ENCODE measurements at places on chromosomes 5 and 9.
A peak's percentile ranks its signal among the peaks of the same experiment; 100 is the strongest.

- DNase-seq = peak; percentile 54
Observed at GRCh38 chr5:104189031-104189430, 626.4 kb upstream of the NUDT12 start.

DNA sequence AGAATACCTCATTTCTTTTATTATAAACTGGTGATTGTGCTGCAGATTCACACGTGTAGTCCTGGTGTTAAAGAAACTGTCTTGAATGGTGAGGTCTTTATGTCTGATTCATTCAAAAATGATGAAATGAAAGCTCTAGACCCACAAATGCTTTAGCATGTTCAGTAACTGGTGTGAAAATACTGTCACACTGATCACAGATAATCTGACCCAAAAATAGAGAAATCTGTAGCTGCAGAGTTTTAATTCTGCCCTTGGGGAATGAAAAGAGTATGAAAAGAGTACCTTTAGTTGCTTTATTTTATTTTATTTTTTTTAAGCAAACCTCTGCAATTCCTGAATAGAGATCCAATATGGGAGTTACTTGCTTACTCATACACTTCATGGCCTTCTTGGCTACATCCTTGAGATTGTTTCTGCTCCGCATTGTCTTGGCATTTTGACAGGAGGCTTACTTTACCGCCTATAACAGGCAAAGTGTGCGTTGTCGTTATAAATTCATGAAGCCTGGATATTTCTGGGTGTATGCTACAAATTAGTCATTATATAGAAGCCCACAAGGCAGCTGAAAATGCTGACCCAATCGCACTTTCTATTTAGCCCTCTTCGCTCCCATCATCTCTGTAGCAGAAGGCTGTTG lies 2.7 kb downstream of the RGMB start:
- peak; percentile 90 for DNase-seq

DNA sequence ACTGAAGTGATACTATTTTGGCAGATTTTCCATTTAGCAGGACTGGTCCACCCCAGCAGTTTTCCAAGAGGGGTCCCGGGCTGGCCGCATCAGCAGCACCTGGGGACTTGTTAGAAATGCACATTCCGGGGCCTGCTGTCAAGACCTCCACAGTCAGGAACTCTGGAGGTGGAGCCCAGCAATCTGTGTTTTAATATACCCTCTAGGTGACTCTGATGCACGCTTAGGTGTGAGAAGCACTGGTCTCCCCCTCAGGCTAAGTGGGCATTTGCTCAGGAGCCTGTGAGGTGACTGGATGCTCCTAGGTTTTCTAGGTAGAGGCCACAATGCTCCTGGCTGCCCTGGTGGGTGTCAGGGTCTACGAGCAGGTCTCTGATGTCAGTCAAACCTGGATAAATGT lies 81.7 kb downstream of the DCP2 start:
- DNase-seq = no peak

DNA sequence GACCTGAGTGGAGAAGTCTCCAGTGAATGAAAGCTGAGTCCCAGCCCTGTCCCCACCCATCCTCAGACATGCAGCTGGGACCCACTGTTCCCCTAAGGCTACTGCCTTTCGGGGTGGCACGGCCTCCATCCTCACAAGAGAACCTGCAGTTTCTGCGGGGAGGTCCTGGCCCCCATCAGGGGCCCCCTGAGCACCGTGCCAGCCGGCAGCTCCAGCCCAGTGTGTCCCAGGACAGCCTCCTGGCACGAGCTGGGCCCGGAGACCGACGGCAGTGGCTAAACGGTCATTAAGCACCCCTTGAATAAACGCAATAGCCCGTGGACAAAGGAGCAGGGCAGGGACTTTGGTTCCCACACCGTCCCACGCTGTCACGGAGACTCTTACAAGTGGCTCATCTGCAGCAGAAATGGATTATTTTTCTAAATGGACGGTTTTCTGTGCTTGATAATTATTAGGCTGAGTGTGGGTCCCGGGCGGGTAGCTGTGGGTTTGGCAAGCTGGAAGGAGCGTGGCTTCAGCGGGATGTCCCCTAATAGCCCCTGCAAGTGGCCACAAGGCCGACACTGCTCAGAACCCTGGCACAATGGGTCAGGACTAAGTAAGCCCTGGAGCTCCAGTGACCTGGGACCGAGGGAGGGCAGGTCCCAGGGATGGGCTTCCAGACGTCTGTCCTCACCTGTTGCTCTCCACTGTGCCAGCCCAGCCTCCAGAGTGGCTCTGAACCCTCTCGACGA lies 17.4 kb downstream of the FAM78A start:
- no peak for DNase-seq

- no peak for DNase-seq
Observed at GRCh38 chr5:10933121-10933520, 172.1 kb upstream of the DAP start.

GRCh38 chr5:180299526-180299925 lies 7.6 kb upstream of the MAPK9 start:
- DNase-seq = no peak

DNA sequence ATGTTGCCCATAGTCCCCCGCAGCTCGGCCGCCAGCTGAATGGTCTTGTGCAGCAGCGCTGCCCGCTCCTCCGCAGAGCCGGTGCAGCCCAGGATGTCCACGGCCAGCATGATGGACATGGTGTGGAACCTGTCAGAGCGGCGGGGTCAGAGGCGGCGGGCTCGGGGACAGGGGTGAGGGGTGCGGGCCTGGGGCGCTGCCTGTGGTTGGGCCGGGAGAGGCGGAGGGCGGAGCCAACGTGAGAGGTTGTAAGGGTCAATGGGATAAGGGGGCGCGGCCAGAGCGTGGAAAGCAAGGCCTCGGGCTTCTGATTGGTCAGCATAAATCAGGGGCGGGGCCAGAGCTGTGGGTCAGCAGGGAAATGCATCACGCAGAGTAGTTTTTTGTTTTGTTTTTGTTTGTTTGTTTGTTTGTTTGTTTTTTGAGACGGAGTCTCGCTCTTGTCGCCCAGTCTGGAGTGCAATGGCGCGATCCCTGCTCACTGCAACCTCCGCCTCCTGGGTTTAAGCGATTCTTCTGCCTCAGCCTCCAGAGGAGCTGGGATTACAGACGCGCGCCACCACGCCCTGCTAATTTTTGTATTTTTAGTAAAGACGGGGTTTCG lies 6.8 kb upstream of the TOR2A start:
- DNase-seq = peak; percentile 85

GRCh38 chr9:69028754-69029153 lies 6.8 kb upstream of the FXN start:
- DNase-seq = no peak

DNA sequence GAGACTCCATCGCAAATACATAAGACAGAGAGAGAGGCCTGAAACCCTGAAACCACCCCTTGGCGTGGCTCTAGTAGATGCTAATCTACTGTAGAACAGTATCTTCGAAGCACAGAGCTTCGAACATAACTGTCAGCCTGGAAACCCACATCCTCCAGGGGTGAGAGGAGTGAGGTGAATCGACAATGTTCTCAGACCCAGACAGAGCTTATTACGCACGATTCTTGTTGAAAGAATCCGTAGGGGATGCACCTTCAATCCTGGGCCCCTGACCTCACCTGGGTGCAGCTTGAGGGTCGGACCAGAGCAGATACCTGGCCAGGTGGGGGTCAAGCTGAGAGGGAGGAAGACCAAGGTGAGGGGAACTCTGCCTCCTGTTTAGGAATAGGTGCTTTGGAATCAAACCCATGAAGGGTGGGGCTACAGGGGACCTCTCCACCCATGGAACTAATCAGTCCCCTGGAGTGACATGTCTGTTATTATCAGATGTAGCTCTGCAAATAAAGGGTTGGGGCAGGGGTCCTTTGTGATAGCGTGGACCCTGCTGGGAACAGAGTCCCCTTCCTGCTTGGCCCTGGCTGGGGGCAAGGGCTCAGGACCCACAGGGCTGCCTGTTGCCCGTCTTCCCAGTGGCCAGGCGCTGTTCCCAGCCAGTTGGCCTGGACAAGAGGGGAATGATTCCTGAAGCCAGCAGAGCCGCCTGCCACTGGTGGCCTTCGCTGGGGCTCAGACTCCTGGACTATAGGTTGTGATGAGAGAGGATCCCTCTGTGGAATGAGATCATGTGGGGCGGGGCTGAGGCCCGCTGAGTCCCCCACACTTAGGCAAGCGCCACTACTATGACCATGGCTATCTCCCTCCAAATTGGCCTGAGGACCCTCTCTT lies 41.2 kb downstream of the DBH start:
- no peak for DNase-seq

DNA sequence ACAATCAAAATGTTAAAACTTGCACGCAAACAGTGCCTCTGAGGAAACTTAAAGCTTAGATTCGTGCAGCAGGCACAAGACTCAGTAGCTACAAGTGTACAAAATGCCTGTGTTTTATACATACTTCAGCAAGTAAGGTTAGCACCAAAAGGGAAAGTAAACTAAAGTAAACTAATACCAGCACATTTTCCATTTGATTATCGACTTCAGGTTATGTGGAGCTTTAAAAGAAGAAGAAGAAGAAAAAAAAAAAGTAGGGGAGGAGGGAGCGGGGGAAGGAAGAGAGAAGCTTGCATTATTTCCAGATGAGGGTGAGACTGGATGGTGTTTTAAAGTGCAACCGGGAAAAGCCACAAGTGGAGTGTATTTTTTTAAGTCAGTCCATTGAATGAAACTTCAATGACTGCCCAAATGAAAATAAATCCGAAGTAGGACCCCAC lies 596 bp upstream of the ADAMTS6 start:
- DNase-seq = peak; percentile 52

- no peak for DNase-seq
Observed at GRCh38 chr5:38434966-38435705, 121.3 kb downstream of the LIFR start.

GRCh38 chr5:170477906-170478305 lies 25.9 kb upstream of the KCNIP1 start:
- DNase-seq = no peak

DNA sequence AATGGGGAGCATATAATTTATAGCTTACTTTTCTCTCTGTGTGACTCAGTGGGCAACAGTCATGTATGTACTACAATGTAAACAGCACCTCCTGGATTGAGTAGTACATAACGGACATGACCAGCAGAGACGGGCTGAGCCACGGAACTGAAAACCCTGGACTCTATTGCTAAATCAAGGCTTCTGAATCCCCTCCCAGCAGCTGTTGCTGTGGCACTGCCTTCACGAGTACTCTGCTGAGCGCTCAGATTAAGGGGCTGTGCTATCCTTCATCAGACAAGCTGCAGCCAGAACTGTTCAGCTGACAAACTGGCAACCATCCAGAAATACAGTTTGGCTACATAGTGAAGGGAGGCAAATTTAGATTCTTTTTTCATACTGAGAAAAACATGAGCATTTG lies 131.3 kb upstream of the CCDC180 start:
- DNase-seq = no peak

DNA sequence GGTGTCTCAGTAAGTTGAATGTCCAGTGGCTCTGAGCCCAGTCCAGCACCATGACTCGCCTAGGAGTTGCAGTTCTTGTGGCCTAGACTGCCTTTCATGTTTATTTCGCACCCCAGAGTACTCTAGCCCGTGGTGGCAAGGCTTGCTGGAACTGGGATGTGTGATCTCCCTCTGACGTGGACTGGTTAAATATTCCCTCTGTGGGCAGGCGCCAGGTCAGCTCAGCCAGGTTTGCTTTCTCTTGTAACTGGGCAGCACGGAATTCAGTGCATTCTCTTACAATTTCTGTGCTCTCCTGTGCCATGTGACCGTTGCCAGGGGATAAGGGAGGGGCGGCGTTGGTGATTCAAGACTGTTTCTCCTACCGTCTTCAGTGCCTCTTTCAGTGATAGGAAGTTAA lies 270.8 kb downstream of the KDM4C start:
- DNase-seq = no peak

DNA sequence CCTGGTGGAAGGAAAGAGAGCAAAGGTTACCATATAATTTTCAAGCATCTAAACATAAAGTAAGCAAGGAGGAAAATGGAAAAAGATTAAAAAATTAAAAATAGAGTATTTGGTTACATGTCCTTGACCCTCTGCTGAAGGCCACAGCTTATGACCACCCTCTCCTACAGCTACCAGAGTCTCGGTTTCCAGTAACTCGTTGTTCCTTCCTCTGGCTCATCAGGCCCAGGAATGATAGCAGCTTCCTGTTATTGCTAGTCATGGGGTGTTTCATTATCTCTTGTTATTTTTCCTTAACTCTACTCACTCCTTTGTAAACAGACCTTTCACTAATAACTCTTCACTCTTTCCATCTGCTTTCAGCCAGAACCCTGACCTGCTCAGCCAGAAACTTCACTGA lies 102.2 kb downstream of the YTHDC2 start:
- peak; percentile 19 for DNase-seq

- no peak for DNase-seq
Observed at GRCh38 chr5:43619380-43619779, 16.4 kb downstream of the NNT start.

- DNase-seq = no peak
Observed at GRCh38 chr9:129379181-129379836, 201.2 kb upstream of the IER5L start.

DNA sequence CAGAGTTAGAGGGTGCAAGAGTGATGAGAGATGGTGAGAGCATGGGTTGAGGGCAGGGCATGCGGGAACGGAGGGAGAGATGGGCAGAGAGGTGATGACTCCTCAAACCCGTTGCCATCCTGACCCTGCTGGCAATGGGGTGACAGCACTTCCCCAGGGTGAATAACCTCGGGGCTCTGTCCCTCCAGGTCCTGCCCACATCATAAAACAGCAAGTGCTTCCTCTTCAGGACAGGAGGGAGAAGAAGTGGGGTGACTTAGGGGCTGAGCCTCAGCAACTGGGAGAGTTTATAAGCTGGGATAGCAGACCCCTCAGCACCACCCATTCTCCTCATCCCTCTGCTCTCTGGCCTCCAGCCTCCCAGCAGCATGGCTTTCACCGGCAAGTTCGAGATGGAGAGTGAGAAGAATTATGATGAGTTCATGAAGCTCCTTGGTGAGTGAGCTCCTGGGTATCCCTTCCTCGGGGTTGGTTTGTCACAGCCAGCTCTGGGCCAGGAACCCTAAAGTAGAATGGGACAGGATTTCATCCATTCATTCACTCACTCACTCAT lies at the start of gene FABP6:
TSS of gene FABP6 (plus strand) at position 317 of the 553 bp plus-strand sequence. CDS start at position 369, 52 bp downstream.
- DNase-seq = no peak

DNA sequence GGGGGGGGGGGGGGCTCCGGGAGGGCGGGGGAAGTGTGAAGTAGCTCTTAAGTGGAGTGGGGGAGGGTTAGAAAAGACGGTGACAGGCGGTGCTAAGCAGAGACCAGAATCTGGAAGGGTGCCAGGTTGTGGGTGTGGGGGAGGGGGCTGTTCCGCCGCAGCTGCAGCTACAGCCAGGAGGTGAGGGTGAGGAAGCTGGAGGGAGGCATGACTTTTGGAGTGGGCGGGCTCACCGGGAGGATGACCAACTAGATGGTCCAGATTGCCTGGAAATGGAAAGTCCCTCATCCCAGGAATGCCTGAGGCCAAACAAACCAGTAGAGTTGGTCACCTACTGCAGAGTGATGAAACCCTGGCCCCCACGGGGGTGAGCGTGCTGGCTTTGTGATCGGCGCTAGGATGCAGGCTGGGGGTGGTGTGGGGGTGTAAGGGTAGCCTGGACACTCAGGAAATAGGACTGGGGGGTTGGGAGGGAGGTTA lies 158.1 kb upstream of the SHB start:
- peak; percentile 92 for DNase-seq

DNA sequence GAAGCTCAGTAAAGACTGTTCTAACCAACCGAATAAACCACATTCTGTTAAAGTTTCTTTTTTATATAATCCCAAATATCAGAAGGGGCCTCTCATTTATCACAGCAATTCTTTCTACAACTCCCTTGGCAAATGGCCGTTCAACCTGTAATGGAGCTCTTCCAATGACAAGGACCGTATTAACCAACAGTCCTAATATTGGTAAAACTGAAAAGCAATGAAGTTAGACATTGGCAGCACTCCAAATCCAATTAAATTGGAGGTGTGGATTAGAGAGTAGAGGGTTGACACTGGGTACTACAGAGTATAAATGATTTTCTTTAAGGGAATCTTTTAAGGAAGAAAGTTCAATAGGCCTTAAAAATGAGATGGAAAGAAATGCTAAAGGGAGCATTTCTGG lies 842 bp downstream of the TMED7 start:
- peak; percentile 26 for DNase-seq
